ENCODE measurements at places on chromosomes 11 and 22.

GRCh38 chr11:90407350-90407749 lies 184.5 kb upstream of the CHORDC1 start:
- no peak for DNase-seq

- DNase-seq = no peak
Measured at GRCh38 chr22:29016067-29016938, 45.3 kb downstream of the C22orf31 start.

- no peak for DNase-seq
Measured at GRCh38 chr11:44687388-44687787, 39.4 kb upstream of the TSPAN18 start.

- DNase-seq = no peak
Measured at GRCh38 chr11:27319072-27319471, 43.9 kb downstream of the CCDC34 start.

- DNase-seq = no peak
Measured at GRCh38 chr11:11169715-11170351, 183.2 kb downstream of the CSNK2A3 start.

- no peak for DNase-seq
Measured at GRCh38 chr11:134250246-134250645, 2.9 kb downstream of the THYN1 start.

- DNase-seq = no peak
Measured at GRCh38 chr11:112776834-112777233, 184.4 kb upstream of the NCAM1 start.

DNA sequence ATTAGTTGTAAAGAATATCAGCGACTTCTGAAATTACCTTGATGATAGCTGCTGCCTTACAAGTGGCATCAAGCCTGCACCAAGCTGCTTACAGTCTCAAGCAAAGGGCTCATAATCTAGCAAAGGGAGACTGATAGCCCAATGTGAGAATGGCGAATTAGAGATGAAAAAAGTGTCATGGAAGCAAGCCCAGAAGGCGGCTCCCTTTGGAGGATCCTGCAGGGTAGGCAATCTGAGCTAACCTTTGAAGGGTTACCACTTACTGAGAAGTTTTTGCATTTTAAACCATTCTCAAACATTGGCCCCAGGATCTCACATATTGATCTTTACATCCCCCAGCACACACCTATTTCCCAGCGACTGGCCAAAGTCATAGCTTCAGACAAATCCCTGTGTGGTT lies 18.5 kb downstream of the GAB2 start:
- no peak for DNase-seq

- DNase-seq = no peak
Measured at GRCh38 chr11:112864672-112865071, 96.5 kb upstream of the NCAM1 start.

DNA sequence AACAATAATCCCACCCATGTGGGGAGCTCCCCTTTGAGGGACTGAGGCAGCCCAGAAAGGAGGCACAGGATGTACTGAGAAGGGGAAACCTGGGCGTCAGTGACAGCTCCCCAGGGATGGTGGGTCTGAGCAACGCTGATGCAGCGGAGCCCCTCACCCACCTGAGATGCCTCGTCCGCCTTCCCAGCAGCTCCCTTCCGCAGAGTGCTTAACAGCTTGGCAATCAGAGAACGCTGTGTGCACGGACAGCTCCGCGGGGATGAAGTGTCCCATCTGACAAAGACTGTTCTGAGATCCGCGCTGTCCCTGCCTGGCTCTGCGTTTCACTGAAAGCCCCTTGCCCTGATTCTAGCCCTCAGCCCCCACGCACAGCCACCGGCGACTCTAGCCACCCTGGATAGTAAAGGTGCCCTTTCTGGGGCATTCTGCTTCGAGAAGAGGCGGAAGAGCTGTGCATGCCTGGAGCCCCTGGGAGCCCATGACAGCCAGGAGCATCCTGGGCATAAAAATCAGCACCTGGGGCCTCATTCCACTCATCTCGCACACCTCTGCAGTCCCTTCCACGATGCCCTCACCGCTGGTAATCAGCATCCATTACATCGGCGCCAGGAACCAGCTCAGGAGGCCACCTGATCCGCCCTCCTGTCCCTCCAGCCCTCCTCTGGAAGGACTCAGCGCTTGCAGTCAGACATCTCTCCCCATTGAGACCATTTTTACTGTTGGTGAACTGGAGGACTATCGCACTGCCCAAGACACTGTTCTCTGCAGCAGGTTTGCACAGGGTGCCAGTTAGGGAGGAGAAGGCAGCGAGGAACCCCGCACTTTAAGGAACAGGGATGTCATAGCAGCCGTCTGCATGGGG lies 10.7 kb downstream of the KCNJ5 start:
- DNase-seq = no peak

- DNase-seq = no peak
Measured at GRCh38 chr11:77067861-77068443, 1.2 kb downstream of the CAPN5 start.

DNA sequence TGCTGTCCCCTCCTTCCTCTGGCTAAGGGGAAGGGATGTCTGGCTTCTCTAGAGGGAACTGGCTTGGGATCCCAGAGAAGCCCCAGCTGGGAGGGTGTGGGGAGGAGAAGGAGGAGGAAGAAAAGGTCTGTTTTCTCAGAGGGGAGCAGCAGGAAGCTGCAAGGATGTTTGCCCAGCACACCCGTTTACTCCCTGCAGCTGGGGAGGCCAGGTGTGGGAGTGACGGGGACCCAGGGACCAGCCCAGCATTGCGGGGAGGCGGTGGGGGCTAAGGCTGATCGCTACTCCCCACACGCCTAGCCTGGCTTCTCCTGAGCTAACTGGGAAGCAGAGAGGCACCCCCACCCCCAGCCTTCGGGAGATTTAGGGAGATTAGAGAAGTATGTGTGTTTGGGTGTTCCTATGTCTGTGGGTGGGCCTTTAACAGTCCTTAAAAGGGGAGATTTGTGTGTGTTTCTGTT lies 3.9 kb downstream of the CREB3L1 start:
- DNase-seq = no peak

DNA sequence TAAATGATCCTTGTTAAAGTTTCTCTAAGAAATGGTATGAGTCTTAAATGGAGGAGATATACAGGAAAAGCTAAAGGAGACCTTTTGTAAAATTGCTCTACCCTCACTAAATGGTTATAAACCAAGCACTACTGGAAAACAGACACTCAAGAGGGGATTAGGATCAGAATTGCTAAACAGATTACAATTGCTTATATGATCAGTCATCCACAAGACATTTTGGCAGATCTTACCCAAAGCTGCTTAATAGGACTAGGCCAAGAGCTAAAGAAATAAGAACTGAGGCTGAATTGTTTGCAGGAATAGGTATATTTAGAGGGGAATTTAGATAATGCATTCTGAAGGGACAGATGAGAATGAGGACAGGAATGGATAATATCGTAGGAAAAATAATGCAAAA lies 9.5 kb downstream of the HARBI1 start:
- no peak for DNase-seq

DNA sequence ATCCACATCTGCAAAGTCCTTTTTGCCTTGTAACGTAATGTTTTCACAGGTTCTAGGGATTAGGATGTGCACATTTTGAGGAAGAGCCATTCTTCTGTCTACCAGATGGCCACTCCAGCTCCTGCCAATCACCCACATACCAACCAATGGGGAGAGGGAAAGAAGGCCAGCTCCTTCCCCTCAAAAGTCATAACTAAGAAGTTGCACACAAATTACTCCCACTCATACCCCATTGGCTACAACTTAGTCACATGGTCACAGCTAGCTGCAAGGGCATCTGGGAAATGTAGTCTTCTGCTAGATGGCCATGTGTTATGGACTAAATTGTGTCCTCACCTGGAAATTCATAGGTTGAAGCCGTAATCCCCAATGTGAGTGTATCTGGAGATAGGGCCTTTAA lies 15.4 kb upstream of the MYOD1 start:
- DNase-seq = no peak

- DNase-seq = no peak
Measured at GRCh38 chr22:43774318-43774915, 37.7 kb downstream of the EFCAB6 start.

DNA sequence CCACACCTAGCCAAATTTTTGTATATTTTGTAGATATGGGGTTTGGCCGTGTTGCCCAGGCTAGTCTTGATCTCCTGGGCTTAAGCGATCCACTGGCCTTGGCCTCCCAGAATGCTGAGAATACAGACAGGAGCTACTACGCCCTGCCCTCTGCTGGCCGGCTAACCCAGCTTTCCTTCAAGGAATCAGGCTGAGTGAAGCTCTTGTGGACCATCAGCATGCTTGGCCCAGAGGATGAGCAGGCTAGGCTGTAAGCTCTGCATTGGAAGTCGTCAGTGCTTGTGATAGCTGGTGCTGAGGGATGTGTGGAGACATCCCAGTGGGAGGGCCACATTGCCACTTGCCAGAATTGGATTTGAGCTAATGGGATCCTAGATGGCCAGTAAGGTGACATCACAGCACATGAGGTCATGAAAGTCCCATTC lies 60.6 kb downstream of the MED15 start:
- no peak for DNase-seq

GRCh38 chr22:41898645-41899044 lies 16.2 kb downstream of the SHISA8 start:
- DNase-seq = no peak

DNA sequence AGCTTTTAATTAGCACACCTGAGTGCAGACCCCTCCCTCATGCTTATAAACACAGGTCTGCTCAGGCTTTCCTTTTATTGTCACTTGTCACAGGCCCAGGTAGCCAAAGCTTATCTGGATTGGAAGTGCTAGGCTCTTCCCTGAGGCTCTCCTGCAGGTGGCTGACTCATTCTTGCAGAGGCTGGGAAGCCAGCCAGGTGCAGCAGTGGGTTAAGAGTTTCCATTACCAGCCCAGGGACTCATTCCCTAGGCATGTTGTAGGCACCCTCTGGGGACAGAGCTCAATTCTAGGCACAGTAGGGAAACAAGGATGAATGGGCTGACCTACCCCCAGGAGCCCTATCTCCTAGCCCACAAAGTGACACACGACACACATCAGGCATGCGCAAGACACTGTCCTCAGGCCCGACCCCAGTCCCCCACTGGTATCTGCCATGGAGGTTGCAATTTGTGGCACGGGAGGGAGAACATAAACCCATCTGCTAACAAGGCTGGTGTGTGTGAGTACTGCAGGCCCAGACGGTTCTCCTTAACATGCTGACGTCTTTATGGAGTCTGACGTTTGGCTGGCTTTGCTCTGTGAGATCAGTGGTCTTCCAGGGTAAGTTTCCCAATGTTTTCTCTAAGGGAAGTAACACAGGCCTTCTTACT lies 94.2 kb downstream of the ABTB2 start:
- no peak for DNase-seq

GRCh38 chr11:122354025-122354697 lies 238.1 kb upstream of the BLID start:
- no peak for DNase-seq

- DNase-seq = no peak
Measured at GRCh38 chr11:125147280-125147679, 17.3 kb upstream of the PKNOX2 start.

GRCh38 chr22:29580200-29580810 lies 608 bp downstream of the NIPSNAP1 start:
- no peak for DNase-seq

DNA sequence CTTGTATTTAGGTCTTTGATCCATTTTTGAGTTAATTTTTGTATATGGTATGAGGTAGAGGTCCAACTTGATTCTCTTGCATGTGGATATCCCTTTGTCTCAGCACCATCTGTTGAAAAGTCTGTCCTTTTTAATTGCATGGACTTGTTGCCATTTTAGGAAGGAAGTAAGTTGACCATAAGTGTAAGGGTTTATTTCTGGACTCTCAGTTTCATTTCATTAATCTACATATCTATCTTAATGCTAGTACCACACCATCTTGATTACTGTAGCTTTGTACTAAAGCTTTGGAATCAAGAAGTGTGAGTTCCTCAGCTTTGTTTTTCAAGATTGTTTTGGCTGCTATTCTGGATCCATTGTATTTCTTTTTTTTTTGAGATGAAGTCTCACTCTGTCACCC lies 31.4 kb downstream of the CBL start:
- DNase-seq = no peak

DNA sequence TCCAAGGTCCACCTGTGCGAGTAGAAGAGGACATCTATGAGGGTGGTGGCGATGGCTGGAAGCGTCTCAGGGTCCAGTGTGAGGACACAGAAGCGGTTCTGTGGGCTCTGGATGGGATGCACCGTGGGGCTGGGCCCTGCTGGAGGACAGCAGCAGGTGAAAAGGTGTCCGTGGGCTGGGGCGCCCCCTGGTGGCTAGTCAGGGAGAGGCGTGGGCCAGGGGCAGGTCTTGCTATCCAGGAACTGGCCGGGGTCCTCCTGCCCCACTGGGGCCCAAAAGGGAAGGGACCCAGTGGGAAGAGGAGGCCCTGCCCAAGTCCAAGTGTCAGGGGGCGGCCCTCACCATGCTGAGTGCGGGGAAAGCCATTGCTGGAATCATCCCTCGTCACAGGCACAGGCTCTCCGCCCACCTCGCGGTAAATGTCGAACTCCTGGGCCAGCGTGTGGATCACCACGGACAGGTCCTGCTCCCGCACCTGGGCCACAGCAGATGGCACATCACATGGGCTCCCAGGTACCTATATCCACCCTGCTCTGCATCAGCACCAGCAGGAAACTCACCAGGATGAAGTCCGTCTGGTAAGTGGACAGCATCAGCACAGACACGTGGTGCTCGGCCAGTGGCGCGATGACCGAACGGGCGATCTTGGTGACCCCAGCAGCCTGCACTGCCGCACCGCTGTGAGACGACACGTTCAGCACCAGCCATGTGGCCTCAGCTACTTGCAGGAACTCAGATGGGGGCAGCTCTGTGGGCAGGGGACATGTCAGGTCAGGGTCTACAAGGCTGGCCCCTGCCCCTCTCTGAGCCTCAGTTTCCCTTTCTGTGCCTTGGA lies 2.3 kb downstream of the CASTOR1 start:
- peak; percentile 76 for DNase-seq

DNA sequence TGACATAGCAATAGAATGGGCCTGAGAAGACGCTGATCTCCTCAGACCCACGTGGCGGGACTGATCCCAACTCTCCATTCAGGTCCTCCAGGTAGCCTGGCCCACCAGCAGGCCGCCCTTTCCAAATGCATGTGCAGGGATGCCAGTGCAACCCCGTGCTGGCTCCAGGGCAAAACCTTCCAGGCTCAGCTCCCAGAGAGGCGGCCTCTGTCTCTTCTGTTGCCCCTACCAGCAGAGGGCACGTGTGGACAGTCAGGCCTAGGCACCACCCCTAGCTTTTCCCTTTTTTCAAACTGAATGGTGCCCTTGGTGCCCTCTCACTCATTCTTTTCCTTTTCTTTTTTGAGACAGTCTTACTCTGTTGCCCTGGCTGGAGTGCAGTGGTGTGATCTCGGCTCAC lies 121.7 kb downstream of the OSBP2 start:
- DNase-seq = no peak

DNA sequence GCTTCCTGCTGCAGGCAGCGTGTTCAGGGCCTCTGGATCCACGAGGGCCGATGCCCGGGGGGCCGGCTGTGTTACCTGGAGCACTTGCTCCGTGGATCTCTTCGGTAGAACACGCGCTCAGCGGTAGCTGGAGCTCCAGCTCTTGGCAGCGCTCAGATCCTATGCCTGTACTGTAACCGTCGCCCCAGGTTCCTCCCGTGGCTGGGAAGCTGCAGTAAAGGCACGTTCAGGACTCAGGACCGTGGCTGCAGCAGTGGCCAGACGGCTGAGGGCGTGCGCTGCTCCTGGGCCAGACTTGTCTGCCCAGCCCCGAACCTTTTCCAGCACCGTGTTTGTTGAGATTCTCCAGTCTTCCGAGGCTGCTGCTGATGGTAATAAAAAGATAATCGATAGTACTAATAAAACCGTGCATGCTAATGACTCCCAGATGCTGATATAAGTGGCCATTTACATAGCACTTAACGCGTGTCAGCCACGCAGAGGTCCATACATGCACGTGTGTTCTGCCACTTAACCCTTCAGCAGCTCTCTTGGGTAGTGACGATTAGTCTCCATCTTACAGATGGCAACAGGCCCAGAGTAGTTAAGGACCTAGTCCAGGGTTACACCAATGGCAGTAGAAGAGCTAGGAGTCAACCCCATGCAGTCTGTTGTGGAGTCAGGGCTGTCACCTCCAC lies 1.4 kb downstream of the MOV10L1 start:
- DNase-seq = no peak
